ENCODE measurements at places on chromosomes 2 and 18.

DNA sequence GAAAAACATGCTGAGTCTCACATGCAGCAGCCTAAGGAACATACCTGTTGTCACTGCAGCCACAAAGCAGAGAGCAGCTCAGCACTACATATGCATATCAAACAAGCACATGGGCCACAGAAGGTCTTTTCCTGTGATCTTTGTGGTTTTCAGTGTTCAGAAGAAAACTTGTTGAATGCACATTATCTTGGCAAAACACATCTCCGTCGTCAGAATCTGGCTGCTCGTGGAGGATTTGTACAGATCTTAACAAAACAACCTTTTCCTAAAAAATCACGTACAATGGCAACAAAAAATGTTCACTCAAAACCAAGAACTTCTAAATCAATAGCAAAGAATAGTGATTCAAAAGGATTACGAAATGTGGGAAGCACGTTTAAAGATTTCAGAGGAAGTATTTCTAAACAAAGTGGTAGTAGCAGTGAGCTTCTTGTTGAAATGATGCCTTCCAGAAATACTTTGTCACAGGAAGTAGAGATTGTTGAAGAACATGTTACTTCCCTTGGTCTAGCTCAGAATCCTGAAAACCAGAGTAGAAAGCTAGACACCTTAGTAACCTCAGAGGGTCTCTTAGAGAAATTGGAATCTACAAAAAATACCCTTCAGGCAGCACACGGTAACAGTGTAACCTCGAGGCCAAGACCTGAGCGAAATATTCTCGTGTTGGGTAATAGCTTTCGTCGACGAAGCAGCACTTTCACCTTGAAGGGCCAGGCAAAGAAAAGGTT is 34.1 kb downstream of the ZNF407 start:
- no peak for DNase-seq

DNA sequence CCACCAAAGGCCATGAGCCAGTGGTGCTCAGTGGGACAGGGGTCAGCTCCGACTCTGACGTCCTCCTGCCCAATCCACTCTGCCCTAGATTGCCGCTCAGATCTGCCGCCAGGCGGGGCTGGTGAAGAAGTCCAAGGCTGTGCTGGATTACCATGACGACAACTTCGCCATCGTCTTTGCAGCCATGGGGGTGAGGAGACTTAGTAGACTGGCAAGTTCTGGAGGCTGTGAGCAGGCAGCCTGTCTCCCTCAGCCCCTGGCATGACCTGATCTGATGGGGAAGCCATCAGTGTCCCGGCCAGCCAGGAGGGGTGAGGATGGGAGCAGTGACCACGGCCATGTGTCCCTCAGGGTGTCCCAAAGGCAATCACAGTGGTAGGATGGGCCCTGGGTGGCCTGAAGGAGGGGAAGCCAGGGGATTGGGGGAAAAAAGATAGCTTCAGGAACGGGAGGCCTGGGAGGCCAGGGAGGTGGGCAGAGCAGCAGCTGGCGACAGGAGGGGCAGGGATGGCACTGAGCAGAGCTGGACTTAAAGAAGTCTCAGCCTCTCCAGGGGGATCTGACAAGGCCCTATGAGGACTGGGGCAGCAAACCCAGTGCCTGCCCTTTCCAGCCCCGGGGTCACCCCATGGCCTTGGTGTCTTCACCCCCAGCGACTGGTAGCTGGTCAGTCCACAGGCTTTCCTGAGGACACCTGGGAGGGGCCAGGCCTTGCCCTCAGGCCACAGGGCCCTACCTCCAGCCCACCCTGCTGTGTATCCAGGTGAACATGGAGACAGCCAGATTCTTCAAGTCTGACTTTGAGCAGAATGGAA is 17.4 kb upstream of the ANKRD53 start:
- DNase-seq, result no peak

DNA sequence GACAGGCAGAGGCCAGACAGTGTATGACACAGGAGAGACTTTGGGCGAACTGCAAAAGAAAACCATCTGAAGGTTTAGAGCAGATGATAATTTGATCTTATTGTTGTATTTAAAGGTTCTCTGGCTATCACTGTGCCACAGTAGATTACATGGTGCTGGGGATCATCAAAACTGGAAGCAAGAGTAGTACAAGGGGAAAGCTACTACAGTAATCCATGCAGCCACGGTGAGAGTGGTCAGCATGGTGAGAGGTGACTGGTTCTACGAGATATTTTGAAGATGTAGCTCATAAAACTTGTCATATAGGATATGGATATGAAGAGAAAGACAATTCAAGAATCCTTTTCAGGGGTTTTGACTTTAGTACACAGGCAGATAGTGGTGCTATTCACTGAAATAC is 194.8 kb upstream of the GULP1 start:
- DNase-seq, result no peak

DNA sequence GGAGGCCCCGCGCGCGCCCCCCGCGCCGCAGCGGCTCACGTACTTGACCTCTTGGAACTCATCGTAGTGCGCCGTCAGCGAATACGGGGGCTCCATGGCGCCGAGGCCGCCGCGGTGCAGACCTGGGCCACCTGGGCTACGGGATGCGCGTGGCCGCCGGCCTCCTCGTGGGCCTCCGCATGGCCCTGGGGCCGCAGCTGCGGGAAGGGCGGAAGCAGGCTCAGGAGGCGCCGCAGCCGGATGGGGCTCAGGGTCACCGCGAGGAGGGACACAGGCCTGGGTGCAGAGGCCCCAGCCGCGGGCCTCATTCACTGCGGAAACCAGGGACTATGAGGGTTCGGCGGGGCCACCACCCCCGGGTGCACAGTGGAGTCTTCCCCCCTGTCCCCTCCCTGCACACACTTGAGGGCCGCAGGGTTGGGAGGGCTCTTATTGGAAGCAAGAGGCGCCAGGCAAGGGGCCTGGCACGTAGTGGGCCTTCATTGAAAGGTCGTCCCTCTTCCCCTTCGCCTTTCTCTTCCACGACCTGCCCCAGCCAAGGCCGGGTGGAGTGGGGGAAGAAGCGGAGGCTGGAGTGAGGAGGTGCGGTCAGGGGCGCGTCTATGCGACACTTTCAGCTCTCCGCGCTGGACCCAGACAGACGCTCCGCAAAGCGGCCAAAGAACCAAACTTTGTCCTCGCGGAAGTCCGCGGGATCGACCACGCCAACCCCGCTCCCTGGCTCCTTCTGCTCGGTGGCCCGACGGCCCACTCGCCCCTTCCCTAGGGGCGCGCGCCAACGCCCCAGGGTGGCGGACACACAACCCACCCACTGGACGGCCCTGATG is 863 bp downstream of the ECEL1 start:
- DNase-seq, result peak; percentile 22

- no peak for DNase-seq
Measured at GRCh38 chr2:148979919-148980277, 58.6 kb upstream of the LYPD6B start.

DNA sequence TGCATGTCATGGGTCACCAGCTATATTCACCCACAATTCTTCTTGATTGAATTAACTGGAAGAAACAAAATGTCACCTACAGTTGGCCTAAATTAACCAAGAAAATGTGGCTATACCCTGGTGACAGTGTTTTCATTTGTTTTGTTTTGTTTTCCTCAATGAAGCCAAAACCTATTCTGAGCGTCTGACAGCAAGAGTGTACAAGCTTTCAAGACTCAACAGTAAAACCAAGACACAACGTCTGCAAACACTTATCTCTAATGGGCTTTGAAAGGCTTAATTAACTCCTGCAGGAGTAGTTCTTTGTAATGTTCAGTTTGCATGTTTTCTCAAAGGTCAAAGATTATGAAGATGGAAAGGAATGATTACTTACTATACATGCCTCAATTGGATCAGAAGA is 827.6 kb upstream of the KLHL29 start:
- DNase-seq, result no peak

DNA sequence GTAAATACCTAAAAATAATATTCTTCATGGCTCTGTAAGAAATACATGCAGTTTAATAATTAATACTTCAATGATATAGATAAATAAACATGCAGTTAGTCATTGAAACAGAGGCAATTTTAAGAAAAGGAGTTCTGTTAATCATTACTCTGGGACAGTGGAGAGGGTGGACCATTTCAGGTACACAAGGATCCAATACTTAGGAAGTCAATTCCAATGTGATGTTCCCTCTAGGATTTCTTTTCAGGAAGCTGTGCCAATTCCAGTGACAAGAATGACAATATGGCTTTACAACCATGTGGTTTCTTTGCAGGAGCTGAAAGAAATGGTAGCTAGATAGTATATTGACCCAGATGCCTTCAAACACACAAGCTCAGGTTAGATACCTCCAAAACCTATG is 175.8 kb upstream of the NETO1 start:
- no peak for DNase-seq

DNA sequence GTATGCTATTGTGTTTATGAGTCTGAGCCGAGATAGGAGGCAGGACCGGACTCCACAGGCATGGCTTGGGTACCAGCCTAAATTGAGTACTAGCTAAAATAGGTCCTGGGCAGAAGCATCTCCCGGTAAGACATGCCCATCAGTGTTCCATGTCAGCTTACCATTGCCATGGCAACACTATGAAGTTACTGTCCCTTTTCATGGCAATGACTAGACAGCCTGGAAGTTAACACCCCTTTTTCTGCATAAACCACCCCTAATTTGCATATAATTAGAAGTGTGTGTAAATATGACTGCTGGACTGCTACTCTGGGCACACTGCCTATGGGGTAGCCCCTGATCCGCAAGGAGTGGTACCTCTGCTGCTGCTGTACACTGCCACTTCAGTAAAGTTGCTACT is 1005.1 kb upstream of the FAM98A start:
- no peak for DNase-seq

DNA sequence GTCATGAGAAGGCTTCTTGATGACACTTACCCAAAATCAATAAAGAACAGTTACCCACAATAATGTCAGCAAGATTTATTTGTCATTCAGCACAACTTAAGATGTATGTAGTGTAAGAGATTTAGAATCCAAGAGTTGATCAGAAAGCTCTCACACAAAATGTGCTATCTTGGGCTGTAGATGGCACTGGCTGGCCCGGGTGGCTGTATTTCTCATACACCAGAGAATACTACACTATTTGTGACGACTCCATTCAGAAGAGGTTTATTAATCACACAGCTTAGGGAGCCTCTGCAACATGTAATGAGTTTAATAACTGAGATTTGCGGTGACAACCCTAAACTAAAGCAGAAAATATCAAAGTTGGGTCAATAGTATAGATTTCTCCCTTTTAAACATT is 530.4 kb upstream of the KLHL29 start:
- DNase-seq, result no peak

DNA sequence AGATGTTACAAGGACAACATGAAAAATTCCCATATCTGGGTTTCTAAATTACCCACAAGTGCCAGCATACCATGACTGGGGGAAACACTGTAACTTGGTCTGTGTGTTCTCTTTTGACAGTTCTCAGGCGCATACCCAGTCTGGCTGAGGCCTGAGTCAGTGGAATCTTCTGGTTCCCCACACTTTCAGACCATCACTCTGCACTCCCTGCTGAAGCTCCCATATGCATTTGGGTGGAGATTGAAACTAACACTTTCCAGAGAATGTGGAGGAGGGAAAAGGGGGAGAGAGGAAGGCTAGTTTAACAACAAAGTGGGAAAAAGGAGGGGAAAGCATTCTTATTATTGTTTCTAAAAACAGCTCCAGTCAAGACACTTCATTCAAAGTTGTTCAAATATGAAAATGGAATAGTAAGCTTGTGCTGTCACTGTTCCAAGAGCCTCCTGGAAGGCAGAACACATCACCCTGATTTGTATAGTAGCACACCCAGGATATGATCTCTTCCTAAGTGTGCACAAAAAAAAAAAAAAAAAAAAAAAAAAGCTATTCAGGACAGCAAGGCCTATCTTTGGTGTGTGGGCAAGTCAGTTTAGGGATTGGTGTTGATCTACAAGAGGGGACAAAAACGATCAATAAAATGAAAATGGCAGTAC is 48.1 kb upstream of the CTIF start:
- DNase-seq, result no peak

- DNase-seq, result no peak
Measured at GRCh38 chr2:220665108-220665471, 907.0 kb downstream of the EPHA4 start.

DNA sequence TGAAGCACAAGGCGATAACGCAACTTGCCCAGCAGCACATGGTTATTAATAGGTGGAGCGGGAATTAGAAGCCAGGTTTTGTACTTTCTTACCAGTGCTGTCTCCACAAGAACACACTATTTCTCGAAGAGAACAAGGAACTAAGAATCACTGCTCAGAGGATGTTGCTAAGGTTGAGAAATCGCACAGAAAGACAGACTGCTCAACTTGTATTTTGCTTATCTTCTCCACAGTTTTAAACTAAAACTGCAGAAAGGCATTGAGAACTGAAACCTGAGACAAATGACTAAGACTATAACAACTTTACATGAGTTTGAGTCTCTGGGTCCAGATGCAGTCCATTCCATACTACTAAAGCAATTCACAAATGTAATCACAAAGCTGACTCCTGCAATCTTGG is 6.2 kb downstream of the PRKD3 start:
- DNase-seq, result no peak

DNA sequence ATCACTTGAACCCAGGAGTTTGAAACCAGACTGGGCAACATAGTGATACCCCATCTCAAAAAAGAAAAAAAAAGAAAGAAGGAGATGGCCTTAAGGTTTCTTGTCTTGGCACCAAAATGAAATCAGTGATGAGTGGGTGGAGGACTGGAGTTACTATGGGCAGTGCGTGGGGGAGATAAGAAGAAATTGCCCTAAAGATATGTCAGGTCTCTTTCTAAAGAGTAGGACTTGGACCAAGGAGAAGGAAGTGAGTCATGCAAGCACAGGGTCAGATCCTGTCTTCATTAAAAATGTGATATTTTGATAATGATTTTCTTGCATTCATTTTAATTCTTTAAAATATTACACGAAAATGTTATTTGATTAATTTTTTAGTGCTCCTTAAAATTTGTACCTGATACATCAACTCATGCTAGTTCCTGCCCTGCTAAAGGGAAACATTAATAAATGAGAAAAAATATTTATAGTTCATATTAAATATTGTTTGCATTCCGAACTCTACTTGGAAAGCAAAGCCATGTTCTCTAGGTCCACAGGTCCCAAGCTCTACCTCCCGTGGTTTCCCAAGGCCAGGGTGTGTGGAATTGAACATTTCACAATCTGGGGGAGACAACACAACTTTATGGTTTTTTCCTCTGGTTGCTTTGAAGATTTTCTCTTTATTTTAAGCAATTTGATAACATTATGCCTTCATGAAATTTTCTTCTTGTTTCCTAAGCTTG is 62.6 kb upstream of the CTLA4 start:
- DNase-seq, result no peak

GRCh38 chr2:59171019-59171418 is 929.9 kb upstream of the FANCL start:
- DNase-seq, result no peak

- DNase-seq, result no peak
Measured at GRCh38 chr2:138228101-138228500, 263.8 kb downstream of the HNMT start.

- no peak for DNase-seq
Measured at GRCh38 chr2:65153515-65153914, 23.6 kb upstream of the RAB1A start.

- no peak for DNase-seq
Measured at GRCh38 chr2:223886726-223887125, 49.3 kb upstream of the AP1S3 start.

- no peak for DNase-seq
Measured at GRCh38 chr2:147197754-147198483, 646.9 kb upstream of the ACVR2A start.

All from kidney (tissue), 22 donors.